SK-N-SH treated with all-trans-retinoic acid at 6 μM for 48 hours (cell line): ENCODE measurements at places on chromosomes 5 and 9.

DNA sequence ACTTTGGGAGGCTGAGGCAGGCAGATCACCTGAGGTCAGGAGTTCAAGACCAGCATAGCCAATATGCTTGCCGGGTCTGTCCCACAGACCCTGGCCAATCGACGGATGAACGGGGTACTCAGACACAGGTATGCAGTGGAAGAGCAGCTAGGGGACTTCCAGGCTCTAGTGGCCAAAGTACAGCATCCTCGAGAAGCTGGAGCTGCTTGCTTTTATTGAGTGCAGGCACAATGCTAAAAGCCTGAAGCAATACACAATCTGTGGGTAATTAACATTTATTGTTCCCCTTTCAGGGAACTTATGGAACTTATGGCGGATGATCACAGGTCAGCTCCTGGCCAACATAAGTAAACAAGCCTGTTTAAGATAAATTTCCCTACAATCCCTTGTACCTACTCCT is 32.8 kb upstream of the SEMA4D start:
- ATAC-seq, result no peak

- no peak for ATAC-seq
Observed at GRCh38 chr5:21159510-21160059, 1171.6 kb upstream of the CDH18 start.

- ATAC-seq, result no peak
Observed at GRCh38 chr5:102283102-102283797, 12.8 kb downstream of the SLCO4C1 start.

DNA sequence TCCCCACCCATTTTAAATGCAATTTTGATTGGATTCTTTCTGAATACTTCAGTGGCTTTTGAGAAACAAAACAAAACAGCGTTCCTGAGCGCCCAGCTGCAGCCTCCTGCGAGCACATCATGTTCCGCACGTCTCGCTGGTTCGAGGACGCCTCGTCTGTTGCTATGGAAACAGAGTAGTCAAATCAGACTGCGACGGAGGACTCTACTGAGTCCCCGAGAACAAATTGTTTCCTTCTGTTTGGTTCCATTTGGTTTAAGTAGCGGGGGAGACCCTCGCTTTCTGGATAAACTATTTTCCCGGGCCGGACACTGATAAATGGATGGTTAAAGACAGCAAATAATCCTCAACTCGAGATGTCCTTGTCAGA is 69.0 kb downstream of the SLC28A3 start:
- peak; percentile 66 for ATAC-seq
